ENCODE measurements at places on chromosomes 7 and 10.

DNA sequence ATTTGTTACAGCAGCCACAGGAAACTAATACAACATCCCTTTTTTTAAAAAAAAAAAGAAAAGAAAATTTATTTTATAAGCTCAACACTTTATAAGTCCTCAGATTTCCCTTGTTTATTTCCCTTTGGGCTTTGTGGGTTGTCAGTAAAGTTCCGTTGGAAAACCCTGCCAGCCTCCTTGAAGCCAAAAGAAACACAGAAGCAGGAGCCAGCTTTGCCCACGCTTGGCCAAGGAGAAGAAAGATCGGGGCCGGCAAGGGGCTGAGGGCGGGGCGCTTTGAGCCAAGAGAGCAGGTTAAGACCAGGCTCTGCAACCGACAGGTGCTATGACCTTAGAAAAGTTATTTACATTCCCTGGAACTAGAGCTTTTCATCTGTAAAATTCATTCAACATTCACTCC, 72.7 kb downstream of the RGS10 start:
- no peak for DNase-seq

DNA sequence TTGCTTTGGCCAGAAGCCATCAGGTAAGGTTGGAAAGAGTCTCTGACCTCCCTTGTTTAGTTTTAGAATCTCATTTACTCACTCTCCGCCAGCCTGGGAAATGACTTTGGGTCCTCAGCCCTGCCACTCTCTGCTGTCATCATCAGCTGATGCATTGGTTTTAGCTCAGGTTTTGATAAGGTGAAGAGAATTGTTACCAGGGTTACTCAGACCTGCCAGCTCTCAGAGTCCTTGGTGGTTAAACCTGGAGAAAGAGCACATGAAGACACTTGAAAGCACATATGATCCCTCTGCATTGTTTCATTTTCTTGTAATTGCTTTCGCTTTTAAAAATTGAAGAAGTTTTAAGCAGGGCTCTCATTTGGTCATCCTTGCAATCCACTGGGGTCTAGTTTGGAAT, 4.0 kb upstream of the CROT start:
- no peak for DNase-seq

GRCh38 chr10:3659203-3659917, 125.6 kb downstream of the KLF6 start:
- DNase-seq = no peak

- no peak for DNase-seq
Measured at GRCh38 chr7:129864042-129864441, 88.7 kb downstream of the UBE2H start.

GRCh38 chr10:109821672-109822071, 101.6 kb downstream of the XPNPEP1 start:
- no peak for DNase-seq

GRCh38 chr7:102270178-102270887, 16.3 kb upstream of the SH2B2 start:
- DNase-seq = no peak

DNA sequence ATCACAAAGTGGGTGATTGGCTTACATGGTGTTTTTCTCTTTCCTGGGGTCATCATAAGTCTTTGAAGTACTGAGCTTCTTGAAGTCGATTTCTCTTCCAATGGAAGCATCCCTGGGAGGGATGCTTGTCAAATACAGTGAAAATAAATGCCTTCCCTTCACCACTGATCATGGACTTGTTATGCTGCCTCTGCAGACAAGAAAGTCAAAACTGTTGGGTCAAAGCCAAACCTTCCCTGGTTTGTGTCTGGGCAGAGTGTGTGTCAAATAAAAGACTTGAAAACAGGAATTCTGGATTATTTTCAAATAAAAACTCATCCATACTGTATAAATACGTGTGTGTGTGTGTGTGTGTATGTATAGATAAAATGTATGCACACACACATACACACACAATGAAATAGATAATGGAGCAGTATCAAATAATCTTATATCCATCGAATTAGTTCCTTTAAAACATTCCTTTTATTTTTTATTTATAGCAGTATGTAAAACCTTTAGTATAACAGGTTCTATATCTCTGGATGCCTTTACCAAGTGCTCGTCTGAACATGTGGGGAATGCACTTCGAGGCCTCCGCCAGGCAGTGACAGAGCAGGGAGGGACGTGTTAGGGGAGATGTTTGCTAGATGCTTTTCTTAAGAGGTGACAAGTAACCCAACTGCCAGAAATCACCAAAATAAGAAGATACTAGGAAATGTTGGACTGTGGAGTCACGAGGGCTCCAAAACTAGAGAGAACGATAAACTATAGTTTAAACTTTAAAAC, 27.2 kb upstream of the WNT16 start:
- DNase-seq = no peak

DNA sequence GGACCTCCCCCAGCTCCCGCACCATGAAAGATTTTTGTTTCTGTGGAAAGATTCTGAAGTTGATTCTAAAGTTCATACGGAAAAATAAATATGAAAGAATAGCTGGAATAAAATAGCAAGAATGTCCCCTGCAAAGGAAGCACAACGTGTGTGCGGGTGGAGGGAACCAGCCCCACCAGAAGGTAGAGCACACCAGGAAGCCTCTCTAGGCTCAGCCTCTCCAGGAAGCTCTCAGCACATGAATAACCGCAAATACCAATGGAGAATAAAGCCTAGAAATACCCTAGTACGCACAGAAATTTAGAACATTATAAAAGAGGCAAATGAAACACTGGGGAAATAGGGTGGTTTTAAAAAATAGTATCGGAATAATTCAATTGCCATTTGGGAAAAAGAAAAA, 24.6 kb upstream of the FAM170B start:
- no peak for DNase-seq

DNA sequence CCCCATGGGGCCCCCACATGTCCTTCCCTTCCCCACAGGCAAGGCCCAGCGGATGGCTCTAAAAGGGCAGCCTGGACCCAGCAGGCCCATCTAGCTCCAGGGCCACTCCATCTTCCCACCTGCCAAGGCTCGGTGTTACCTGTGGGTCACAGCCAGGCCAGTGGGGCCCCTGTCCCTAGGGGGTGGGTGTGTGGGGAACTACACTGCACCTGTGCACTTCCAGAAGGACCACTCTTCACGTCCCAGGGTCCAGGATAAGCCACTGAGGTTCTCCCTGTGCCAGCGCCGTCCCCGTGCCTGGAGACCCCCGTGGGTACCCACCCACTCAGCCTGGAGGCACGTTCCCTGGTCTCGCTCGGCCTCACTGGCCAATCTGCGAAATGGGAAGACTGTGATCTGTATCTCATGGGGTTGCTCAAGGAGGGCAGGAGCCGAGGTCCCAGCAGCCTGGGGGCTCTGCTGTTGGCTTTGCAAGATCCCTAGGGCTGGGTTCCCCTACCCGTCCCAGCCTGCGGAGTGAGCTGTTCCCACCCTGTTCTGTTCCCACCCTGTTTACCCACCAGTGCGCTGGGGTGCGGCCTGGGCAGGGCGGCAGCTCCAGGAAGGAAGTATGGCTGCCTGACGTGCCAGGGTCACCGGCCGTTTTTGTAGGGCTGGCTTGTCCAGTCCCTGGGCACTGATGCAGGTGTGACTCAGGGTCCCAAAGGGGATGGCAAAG, 4.6 kb downstream of the PWWP2B start:
- DNase-seq = no peak

DNA sequence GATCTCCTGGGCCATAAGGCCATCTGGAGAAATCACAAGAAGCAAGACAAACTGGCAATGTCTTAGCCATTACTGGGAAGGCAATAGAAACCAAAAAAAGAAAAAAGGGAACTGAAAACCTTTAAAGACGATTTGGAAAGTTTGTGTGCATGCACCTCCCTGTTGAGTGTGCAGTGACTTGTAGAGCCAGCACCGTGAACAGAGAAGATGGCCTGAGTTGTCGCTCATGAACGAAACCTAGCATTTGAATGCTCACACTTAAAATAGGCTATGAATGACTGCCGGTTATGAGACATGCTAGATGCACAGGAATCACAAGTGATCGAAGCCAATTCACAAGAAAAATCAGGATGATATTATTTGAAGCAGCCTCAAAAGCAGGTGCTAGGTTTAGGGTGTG, 151.3 kb upstream of the ADO start:
- no peak for DNase-seq

GRCh38 chr7:23246555-23246954, at the start of gene GPNMB:
TSS of gene GPNMB (plus strand) at chr7:23246775. CDS start at chr7:23246858, 83 bp downstream.
- DNase-seq = no peak

GRCh38 chr7:154640266-154640865, 362.6 kb downstream of the PAXIP1 start:
- no peak for DNase-seq

GRCh38 chr10:128751851-128752250, 625.6 kb upstream of the MKI67 start:
- no peak for DNase-seq

DNA sequence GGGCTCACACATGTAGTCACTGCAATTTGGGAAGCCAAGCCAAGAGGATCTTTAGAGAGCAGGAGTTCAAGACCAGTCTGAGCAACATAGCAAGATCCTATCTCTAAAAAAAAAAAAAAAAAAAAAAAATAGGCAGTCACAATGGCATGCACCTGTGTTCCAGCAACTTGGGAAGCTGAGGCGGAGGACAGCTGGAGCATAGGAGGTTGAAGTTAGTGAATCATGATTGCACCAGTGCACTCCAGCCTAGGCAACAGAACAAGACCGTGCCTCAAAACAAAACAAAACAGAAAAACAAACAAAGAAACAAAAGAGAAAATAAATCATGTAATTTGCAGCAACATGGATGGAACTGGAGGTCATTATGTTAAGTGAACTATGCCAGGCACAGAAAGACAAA, 33.6 kb upstream of the BICC1 start:
- no peak for DNase-seq

- no peak for DNase-seq
Measured at GRCh38 chr10:125788156-125789034, 12.8 kb upstream of the MMP21 start.

GRCh38 chr7:128351296-128352152, 7.8 kb upstream of the RBM28 start:
- no peak for DNase-seq

DNA sequence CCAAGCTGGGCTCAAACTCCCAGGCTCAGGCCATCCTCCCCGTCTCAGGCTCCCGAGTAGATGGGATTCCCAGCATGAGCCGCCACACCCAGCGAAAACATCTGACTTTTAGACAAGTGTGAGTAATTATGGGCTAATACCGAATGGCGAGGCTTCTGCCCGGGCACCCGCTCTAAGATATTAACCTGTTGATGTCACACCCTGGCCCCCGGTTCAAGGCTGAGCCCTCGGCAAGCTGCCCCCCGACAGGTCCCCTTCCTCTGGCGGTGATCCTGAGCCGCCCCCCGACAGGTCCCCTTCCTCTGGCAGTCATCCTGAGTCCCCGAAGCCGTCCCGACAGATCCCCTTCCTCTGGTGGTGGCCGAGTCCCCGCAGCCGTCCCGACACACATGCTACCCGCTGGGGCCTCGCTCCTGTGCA, 5.2 kb downstream of the PSMG3 start:
- DNase-seq = no peak

GRCh38 chr10:50394832-50395231, 143.5 kb upstream of the ASAH2 start:
- DNase-seq = no peak

DNA sequence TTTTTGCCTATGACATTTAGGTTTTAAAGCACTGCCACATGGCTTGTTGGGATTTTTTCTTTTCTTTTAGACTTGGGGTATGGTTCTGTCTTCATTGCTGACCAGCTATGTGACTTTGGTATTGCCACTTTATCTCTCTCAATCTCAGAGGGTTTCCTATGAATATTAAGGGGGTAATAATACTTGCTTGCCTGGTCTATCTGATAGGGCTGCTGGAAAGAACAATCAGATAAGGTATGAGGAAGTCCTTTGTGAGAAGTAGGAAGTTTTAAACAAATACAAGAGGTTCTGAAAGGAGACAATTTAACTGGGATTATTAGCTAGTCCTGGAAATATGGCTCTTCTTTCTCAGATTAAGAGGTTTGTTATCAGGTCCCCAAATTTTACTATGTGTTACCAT, 80.8 kb downstream of the ZNF92 start:
- DNase-seq = no peak

GRCh38 chr7:43747328-43748105, 11.0 kb upstream of the BLVRA start:
- DNase-seq = no peak

- DNase-seq = no peak
Measured at GRCh38 chr10:34815185-34816084, at the start of gene PARD3. TSS of gene PARD3 (minus strand) at chr10:34815296. CDS start at chr10:34814995, 301 bp downstream.

DNA sequence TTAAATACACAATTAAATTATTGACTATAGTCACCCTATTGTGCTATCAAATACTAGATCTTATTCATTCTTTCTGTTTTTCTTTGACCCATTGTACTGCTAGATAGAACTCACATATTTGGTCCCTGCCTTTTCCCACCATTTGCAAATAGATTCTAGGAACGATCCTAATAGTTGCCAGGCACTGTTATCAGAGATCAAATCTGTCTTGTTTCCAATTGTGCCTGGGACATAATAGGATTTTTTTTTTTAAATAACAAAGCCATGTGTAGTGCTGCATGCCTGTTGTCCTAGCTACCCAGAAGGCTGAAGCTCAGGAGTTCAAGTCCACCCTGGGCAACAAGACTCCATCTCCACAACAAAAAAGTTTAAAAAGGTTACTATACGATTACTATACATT, 72.0 kb downstream of the C1GALT1 start:
- no peak for DNase-seq

- DNase-seq = no peak
Measured at GRCh38 chr10:121131426-121132265, 280.5 kb downstream of the WDR11 start.

- no peak for DNase-seq
Measured at GRCh38 chr7:17315974-17316373, 17.5 kb downstream of the AHR start.

DNA sequence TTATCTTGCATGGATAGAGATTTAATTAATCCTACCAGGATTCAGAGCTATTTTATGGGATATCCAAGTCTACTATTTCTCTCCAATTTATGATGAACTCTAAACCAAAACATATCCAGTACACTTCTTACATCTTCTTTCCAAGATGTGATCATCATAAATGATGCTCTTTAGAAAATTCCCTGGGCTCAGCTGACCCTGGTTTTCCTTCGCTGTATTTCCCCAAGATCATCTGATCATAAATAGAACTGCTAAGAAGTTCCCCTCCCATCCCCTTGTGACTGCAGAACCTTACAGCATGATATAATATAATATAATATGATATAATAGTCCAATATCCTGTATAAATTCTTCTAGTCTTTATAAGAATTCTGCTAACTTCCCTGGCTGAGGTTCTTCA, 114.6 kb upstream of the LYZL2 start:
- DNase-seq = no peak

- peak; percentile 43 for DNase-seq
Measured at GRCh38 chr10:101272229-101272868, 43.1 kb upstream of the LBX1 start.

DNA sequence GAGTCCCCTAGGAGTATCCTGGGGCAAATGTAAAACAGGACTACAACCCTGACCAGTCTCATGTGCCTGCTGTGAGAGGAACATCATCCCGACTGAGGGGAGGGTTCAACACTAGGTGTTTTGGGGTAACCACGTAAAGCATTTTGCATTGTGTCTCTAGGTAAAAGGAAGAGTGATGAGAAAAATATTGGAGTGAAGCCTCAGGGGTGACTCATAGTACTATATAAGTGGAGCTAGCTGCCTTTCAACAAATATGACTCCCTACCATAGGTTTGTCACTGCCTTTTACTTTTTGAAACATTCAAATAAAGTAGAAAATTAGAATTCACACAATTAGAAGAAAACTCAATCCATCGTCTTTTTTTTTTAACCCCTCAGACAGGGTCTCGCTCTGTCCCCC, 2.6 kb upstream of the CAMK2G start:
- no peak for DNase-seq

- DNase-seq = no peak
Measured at GRCh38 chr10:17220652-17221100, 7.4 kb upstream of the VIM start.

GRCh38 chr10:115660391-115660790, 567.2 kb downstream of the ATRNL1 start:
- DNase-seq = no peak
